HS-27A (cell line): ENCODE measurements at places on chromosomes 6 and 20.

GRCh38 chr20:51616060-51616459 lies 73.5 kb upstream of the NFATC2 start:
- DNase-seq = no peak

DNA sequence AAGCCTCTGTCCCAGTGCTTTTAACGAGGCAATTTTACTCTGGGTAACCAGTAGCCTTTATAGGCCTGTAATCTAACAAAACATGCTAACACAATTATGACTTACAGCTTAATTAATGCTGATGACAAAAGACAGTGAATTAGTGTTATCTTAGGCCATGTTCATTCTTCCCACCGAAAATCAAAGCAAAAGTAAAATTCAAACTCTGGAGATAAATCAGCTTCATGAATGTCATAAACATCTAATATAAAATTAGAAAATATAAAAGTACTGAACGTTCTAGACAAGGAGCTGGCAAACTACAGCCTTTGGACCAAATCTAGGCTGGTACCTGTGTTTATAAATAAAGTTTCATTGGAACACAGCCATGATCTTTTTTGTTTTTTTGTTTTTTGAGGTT lies 18.6 kb upstream of the COL21A1 start:
- no peak for DNase-seq

- no peak for DNase-seq
These were observed 40.2 kb upstream of the PROKR2 start for GRCh38 chr20:5356941-5357340.

- no peak for DNase-seq
These were observed 75.2 kb downstream of the GJA1 start for GRCh38 chr6:121510568-121511177.

DNA sequence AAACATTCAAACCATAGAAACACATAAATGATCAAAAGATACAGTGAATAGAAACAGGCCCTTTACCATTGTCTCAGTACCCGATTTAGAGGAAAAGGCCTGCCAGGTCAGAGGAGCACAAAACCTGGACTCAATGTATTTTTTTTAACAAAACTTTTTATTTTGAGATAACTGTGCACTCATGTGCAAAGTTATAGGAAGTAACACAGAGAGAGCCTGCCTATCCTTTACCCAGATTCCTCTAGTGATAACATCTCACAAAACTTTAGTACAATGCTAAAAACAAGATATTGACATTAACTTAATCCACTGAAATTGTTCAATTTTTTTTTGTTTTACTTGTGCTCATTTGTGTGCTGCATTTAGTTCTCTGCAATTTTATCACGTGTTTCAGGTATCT lies 36.8 kb upstream of the SAMD3 start:
- DNase-seq = no peak

DNA sequence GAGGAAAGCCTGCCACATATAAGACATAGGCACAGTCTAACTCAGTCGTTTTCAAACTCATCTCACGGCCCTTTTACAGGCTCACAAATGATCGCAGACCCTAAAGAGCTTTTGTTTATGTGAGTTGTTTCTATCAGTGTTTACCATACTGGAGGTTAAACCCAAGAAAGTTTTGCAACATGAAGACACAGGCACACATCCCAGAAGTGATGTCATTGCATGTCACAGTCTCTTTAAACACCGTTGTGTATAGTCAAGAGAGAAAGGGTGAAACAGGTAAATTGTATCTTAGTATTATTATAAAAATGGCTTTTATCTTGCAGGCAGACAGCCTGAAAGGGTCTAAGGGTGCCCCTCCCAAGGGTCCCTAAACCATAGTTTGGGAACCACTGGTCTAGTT lies 96.7 kb downstream of the BACH2 start:
- no peak for DNase-seq

DNA sequence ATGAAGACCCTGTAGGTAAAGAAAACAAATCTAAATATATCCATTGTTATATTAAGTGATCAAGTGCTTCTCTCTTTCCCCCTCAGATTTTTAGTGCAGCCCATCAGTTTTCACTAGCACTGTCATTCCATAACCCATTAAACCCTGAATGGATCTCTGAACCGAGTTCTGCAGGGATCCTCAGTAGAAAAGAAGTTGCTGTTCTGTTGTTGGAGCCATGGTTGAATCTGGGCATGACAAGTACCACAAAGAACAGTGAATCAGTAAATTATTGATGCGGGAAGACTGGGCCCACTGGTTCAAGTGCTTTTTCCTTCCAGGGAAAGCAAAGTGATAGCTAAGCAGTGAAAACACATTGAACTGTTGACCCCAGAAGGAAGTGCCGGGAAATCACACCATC lies 60.4 kb downstream of the LAMP5 start:
- no peak for DNase-seq

GRCh38 chr6:119224095-119224701 lies 125.4 kb downstream of the MAN1A1 start:
- no peak for DNase-seq

DNA sequence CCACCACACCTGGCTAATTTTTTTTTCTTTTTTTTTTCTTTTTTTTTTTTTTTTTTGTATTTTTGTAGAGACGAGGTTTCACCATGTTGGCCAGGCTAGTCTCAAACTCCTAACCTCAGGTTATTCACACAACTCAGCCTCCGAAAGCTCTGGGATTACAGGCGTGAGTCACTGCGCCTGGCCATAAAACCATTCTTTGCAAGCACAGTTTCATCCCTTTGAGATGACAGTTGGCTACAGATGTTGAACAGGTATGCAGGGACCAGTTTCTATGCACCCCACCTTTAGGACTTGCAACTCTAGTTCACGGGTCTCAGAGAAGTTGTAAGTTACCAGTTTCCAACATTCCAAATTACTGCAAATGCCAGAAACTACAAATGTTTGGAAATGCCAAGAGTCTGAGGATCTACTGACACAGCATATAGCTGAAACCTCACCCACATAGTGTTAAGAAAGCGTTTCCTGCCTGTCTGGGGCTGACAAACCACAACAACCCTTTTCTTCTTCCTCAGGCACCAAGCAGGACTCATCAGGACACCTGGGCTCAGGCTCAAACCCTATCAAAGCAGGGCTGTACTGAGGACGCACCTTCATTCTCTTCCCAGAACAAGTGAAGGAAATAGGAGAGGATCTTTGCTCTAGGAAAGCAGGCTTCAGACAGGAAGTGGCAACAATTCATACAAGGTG lies 22.9 kb downstream of the ARHGAP18 start:
- no peak for DNase-seq

DNA sequence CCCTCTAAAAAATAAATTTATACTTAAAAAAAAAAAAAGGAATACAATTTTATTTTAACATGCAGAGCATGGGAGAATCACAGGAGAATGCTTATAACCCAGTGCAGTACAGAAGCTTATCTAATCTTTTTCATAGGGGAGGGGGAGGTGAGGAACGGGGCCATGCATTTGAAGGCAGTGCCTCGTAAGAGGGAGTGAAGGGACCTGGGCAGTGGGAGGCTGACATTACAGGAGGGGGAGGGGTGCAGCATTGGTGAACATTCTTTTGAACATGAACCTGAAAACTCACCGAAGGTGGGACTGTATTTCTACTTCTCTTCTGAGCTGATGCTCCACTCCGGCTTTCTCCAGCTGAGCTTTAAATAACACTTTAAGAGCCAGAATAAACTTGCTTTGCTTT lies 9.3 kb downstream of the AURKA start:
- DNase-seq = no peak

- DNase-seq = no peak
These were observed 156.8 kb upstream of the RIN2 start for GRCh38 chr20:19601126-19601810.

DNA sequence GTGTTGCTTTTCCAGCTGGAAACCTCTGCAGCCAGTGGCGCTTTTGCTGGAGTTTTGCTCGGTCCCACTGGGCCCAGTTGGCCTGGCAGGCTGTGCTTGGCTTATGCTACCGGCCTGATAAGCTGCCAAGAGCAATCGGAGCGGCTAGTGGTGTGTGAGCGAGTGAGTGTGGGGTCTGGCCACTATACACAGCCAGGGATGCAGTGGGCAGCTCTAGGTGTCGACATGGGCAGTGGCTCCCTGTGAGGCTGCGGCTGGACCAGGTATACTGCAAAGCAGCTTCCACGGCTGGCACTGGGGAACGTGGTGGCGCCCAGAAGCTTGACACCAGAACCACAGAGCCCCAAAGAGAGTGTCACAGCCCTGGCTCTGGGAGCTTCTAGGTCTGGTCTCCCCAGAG lies 996.5 kb downstream of the GRIK2 start:
- DNase-seq = no peak

DNA sequence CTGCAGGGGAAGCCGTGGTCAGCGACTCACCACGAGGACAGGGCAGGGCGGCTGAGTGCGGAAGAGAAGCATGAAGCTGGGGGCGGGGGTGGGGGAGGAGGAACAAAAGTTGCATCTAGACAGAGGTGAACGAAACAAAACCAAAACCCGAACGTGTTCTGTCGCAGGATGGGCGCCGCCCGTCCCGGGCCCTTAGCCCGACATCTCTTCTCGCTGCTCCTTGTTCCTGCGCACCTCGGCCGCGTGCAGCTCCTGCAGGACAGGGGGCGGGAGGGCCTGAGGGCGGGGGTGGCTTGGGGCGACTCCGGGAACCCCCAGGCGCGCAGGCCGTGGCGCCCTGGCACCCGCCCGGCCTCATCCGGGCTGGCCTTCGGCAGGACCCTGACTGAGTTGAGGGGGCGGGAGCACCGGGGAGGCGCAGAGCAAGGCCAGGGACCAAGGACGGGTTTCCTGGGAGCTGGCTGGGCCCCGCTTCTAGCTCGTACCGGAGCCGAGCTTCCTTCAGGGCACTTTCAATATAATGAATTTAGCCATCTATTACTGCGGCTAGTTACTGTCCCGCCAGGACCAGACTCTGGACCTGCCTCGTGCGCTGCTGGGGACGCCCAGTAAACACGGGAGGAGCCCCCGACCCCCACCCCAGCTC lies 12.0 kb downstream of the STMN3 start:
- no peak for DNase-seq

GRCh38 chr6:143859891-143860660 lies 4.2 kb upstream of the ZC2HC1B start:
- DNase-seq = no peak

DNA sequence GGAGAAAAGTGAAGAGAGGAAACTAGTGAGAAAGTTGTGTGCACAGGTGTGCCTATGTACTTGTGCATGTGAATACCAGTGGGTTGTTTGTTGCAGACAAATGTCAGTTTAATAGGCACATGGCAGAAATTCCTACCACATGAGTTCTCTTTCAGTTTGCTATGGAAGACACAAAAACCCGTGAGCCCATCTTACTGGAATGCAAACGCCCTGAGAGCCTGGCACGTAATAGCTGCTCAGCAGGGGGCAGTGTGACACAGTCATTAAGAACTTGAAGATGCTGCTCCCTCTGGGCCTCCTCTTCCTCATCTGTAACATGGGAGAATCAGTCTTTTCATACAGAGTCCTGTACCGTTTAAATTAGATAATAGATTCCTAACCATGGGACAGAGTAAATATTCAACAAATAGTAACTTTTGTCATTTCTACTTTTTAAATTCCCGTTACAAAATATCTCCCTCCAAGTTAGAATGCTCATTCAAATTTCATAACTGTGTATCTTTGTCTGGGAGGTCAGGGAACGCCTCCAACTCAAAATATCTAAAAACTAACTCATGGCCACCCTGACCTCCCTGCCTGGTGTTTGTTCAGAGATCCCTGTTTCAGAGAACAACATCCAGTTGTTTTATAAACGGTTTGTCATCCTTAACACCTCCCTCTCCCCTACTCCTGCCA lies 802.9 kb downstream of the MAFB start:
- DNase-seq = peak; percentile 46

- DNase-seq = no peak
These were observed 22.9 kb downstream of the PPP1R3G start for GRCh38 chr6:5108068-5108467.

DNA sequence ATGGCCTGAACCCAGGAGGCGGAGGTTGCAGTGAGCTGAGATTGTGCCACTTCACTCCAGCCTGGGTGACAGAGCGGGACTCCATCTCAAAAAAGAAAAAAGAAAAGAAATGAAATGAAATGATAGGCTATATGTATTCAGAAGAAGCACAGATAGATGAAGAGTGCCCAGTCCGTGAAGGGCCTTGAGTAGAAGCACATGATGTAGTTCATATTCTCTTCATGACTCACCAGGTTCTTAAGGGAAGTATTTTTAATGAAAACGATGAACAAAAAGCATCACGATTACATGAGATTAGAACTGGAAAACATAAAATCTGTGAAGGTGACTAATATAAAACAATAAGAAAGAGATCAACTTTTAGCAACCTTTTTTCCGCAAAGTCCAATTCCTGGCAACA lies 29.8 kb downstream of the TPD52L1 start:
- no peak for DNase-seq

GRCh38 chr20:46618316-46619100 lies 32.8 kb downstream of the SLC13A3 start:
- DNase-seq = no peak

- DNase-seq = no peak
These were observed 41.9 kb upstream of the SUPT3H start for GRCh38 chr6:45419571-45420082.

DNA sequence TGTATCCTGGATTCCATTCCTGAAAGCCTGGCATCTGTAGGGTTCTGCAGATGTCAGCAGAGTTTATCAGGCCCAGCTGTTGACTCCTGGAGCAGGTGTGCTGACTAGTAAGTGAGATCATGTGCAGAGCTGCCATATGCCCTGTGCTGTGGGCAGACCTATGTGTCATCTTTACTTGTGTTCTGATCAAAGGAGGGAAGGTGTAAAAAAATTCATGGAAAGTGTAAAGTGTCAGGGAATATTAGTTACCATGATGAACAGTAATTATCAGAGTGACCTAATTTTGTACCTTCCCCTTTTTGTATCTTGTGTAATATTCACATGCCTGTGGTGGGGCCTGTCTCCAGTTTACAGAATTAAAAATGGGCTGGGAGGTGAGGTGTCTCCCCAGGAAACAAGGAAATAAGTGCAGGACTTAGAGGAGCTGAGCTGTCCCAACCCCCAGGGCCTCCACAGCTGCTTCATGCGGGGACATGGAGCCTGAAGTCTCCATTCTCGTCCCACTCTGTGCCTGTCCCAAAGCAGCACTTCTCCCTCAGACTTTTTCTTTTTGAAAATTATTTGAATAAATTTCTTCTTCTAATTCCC lies 148.2 kb upstream of the GGTLC1 start:
- DNase-seq = no peak

- DNase-seq = no peak
These were observed 1.9 kb upstream of the SASH1 start for GRCh38 chr6:148340586-148341297.

DNA sequence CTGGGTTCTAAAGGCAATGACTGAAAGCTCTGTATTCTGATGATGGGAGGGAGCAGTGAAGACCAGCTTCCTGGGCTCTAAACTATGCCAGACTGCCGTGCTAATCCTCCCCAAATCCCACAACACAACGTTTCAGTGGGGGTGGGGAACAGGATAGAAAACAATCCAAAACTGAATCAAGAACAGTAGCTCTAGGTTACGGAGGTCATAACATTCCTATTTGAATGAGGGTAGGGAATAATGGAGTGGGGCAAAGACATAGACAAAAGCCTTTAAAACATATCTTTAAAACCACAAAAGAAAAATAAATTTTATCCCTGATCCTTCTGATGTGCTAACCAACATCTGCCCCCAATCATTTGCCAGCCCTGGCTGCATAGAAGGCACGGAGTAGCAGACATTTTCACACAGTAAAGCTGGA lies 7.8 kb downstream of the USP49 start:
- DNase-seq = no peak
